ENCODE measurements at places on chromosomes 6 and 20.

DNA sequence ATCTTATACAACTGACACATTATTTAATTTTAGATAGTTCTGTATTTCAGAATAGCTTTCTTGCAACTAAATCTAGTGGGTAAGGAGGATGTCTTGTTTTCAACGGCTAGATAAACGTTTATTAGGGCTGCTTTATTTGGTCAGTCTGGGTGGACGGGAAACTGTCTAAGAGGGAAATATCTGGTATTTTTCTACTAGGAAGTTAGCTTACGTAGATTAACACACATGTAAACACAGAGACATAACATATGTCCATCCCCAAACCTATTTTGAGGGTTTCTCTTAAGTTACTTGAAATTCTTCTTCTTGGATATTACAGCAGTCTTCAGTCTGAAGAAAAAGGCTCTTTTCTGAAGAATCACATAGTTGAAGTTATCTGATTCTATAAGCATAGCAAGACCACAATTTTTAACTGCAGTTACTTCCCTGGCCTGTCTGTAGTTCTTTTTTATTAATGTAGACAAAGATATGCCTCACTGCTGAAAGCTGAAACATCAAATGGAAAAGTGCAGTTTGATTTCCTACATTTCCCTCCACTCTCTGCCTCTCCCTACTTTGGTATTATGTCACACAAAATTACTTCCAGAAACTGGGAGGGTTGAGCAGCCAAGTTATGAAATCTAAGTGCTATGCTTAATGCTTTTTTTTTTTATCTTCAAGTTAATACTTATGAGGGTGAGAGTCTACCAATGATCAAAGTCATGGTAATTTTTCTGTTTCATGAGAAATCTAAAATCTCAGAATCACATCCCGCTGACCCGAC, 37.4 kb downstream of the PLAGL1 start:
- DNase-seq = no peak

DNA sequence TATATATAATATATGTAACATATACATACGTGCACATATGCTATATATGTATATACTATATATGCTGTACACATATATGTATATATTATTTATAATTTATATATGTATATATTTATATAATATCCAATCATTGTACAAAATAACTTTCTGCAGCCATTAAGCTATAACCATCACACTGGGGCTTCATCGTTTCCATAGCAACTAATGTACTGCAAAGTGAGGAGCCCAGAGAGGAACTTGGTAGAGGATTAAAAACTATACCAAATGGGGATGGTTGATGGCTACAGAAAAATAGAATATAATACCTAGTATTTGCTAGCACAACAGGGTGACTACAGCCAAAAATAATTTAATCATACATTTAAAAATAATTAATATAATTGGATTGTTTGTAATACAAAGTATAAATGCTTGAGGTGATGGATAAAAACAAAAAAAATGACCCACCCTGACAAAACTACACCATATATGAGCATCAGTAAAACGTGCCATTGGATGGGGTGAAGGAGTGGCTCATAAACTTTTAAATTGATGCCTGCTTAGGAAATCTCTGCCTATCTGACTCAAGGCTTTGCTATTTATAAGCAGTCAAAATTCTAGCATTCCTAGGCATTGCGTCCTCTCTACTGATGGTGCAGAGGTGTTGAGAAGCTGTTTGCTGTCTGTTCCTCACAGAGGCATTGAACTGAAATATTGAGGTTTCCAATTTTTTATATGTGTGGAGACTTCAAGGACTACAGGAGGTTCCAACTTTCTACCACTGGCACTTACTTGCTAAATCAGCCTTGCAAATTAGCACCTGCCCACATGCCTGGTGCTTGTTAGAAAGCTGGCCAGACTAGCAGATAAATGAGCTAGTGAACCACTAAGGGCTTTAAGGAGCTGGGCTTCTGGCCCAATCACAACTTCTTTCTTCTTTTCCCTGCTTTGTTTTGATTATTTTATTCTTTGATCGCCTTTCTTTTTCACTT, 190.1 kb downstream of the SCP2D1 start:
- DNase-seq = no peak

DNA sequence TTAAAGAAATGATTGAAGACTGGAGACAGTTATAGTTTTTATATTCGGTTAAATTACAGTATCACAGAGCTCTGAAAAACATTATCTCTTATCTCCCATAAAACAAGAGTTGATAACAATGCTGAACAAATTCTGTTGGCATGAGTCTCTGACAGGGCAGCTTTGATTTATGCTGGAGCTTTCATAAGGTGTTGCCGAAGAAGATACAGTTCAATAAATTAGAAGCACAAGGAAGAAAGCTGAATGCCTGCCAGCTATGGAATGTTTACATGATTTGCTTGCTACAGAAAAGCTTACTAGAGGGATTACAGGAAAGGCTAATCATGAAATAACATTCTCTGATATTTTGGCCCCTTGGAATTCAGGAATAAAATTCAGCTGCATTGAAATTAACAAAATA, 431.9 kb upstream of the GJE1 start:
- no peak for DNase-seq

DNA sequence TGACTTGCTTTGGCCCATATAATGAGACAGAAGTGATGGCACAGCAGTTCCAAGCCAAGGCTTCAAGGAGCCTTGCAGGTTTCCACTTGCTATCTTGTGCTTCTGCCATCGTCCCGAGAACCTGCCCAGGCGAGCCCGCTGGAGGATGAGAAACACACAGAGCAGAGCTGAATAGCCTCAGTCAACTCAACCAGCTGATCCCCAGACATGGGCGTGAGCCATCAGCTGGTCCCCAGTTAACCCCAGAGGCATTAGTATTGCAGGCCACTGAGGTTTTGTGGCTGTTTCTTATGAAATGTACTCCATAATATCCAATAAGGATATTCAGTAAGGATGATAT, 81.7 kb upstream of the SHLD1 start:
- no peak for DNase-seq

DNA sequence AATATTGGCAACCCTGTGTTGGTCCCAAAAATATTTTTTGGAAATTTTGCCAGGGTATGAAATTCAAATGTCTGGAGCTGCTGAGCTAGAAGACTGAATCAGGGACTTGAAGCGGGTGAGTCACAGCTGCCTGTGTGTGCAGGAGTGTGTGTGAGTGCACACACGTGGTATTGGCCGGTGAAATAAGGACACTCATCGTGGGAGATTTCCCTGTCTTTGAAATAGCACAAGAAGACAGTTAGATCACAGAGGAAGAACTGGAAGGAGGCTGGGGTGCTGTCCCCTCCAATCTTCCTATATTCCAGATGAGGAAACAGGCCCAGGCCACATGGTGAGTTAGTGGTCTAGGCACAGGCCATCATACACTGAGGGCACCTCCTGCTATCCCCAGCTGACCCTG, 123.8 kb upstream of the MLN start:
- no peak for DNase-seq

DNA sequence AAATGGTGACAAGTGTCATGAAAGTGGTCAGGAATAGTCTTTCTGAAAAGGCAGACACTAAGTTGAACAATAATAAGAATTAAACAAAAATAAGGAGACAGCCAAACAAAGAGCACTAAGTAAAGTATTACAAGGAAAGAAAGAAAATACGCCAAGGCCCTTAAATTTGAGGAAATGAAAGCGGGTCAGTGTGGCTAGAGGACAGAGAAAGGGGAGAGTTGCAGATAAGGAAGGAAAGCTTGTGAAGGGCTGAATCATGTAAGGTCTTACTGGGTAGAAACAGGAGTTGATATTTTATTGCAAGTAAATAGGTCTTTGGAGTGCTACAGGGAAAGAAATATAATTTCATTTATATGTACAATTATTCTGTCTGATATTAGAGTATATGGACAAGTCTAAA, 732.1 kb downstream of the EPHA7 start:
- no peak for DNase-seq

GRCh38 chr20:47235853-47236638, 120.5 kb downstream of the ZMYND8 start:
- no peak for DNase-seq

DNA sequence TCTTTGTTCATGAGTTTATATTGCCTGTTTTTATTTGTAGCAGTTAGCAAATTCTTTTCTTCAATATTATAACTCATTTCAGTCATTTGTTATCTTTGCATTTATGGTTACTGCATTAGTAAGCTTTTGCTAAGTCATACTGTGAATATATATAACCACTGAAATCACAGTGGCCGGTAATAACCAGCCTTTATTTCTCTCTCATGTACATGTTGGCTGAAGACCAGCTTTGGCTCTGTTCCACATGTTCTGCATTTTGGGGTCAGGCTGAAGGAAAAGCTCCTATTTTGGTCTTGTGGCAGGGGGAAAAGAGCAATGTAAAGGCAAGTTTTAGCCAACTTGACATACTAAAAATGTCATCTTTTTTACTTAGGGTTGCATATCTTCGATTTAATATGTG, 276.3 kb downstream of the BCKDHB start:
- DNase-seq = no peak

DNA sequence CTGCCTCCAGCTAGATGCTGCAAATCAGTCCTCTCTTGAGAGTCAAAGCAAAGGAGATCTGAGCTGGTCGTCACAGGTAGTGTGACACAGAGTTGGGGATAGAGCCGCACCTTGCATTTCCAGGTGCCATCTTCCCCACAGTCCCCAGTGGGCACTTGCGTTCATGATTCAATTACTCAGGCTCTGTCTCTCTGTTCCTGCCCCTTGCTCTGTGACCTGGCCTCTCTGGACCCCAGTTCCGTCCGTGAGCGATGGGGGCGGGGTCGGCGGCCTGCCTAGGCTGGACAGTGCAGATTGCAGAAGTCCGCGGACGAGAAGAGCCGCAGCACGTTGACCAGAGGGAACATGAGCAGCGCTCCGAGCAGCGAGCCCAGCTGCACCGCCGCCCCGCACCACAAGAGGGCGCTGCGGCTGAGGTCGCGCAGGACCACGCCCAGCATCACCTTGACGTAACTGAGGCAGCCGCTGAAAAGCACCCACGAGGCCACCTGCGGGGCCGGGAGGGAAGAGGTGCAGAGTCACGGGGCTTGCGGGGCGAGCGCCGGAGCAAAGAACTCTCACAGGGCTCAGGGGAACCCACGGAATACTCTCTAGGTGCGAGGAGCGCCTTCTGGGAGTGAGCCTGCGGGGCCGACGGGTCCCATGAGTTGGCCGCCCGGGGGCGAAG, 7.4 kb downstream of the SLC52A3 start:
- DNase-seq = no peak

Data from left forelimb (tissue), 1 donor.